ENCODE measurements at places on chromosomes 2 and 18.

GRCh38 chr2:168183308-168183997 lies 63.9 kb downstream of the STK39 start:
- DNase-seq, result no peak

DNA sequence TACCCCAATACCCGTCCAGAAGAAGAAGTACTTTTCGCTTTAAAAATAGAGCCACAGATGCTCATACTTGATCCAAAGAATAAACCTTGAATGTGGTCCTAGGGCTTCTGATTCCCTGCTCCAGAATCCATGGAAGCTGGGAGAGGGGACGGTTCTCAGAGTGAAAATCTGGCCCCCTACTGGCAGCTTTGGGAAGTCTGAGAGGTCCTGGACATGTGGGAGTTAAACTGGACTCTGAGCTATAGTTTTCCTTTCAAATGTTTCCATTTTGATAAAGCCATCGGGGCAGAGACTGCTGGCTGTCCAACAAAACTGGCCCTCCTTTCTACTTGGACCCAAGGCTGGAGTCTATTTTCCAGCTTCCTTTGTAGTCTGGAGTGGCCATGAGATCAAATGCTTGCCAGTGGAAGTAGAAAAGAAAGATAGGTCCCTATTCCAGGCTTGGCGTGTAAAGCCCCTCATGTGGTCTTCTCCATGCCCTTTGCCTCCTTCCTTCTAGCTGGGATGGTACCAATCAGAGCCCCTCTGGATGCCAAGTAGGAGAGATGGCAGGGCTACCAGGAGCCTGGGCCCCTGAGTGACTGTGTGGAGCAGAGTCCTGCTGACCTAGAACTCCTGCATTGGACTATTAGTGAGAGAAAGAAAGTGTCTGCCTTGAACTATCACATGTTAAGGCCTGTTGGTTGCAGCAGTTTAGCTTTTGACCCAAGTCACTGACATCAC lies 37.7 kb upstream of the TBC1D8 start:
- no peak for DNase-seq

DNA sequence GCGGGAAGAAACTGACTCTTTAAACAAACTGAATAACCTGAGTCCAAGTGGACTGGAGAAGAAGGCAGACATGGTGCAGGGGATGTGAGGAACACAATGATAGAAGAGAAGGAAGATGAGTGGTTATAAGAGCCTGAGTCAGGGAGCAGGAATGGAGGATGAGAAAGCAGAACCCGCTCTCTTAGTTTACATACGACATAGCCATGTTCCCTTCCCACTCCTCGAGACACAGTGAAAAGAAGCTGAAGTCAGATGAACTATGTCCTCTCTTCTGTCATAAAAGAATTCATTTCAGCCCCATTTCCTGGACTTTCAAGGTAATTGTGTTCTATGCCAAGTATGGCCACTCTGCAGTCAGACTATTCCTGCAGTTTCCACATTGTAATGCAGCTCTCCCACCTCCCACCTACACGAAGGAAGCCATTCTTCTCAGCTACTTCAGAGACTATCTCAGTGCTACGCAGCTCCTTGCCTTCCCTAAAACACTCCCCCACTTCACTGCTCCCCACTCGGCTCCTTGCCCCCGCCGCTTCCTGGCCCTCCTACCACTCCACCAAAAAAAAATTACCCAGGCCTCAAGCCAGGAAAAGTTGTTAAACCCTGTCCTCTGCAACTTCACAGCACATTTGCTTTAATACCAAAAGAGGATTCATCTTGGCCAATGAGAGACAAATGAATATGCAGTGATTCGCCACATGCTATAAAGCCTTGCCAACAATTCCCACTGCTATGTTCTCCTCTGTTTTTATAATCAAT lies 323.4 kb upstream of the EPHA4 start:
- DNase-seq, result no peak

DNA sequence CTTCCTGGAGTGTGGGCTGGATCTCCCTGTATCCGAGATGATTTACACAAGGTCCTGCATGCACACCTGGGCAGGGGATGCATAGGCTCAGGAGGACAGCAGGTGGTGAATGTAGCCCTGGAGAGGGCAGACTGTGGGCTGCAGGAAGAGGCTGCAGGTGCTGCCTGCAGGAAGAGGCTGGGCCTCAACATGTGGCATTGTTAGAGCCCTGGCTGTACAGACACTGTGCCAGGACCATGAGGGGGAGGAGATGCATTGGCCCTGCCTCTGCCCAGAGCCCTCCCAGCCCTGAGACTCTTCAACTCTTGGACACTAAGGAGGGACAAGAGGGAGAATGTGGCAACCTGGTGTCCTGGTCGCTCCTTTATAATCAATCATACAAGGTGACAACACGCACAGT lies 392.8 kb downstream of the TNS1 start:
- DNase-seq, result no peak

DNA sequence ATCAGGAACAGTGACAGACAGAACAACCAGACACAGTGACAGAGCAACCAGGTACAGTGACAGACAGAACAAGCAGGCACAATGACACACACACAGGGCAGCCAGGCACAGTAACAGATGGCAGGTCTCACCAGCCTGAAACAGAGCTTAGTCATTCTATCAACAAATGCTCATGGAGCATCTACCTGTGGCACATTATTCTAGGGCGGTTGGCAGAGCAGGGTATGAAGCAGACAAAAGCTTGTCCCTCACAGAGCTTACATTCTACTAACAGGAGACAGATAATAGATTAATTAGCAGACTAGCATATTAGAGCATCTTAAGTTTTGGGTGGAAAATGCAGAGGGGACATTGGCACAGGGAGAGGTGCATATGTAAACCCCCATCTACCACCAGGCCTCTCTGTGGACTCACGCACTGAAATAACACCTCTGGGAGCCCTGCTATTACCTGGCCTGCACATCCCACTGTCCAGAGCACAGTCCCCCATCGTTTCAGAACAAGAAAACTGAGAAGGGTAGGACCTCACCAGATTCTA lies 64.1 kb upstream of the RAB6C start:
- no peak for DNase-seq

DNA sequence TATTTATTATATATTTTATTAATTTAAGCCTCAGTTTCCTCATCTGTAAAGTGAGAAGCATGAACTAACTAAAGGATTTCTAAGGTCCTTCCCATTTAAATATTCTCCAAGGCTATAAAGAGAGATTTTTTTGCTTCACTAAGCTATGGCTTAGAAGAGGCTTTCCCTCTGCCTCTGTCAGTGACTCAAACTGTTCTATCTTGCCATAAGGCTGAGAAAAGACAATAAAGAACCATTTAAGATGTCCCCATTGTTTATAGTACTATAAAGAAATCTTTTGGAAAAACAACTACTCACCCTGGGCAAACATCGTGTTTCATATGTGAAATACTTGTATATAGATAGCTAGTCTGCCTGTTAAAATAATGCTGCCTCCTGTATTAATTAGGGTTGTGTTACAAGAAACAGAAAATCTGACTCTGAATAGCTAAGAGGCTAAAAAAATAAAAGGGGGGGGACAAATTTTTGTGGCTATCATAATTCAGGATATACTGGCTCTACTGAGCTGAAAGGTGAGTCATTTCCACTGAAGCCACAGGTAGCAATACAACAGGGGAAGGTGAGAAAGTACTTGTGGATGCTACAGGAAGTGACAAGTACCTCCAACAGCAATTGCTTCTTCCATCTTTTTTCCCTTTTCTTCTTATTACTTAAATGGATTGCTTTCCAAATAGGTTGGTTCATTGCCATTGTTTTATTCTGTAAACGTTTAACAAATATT lies 25.4 kb downstream of the EPHA4 start:
- no peak for DNase-seq

DNA sequence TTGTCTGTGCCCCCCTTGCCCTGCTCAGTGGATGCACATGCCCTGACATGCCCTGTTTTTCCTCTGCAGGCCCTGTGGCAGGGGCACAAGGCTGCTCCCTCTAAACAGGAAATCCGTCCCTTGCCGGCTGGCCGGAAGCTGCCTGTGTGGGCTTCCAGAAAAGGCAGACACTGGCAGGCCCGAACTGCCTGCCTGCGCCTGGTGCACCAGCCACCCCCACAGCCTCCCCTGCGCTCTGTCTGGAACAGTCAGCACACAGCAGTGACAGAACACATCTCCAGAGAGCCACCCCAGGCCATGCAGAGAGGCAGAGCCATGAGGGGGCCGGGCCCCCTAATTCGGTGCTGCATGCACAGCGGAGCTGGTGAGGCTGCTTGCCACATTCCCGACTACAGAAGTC lies 33.5 kb downstream of the LOXHD1 start:
- peak; percentile 35 for DNase-seq

GRCh38 chr18:48545757-48546321 lies 7.0 kb downstream of the CTIF start:
- DNase-seq, result no peak

DNA sequence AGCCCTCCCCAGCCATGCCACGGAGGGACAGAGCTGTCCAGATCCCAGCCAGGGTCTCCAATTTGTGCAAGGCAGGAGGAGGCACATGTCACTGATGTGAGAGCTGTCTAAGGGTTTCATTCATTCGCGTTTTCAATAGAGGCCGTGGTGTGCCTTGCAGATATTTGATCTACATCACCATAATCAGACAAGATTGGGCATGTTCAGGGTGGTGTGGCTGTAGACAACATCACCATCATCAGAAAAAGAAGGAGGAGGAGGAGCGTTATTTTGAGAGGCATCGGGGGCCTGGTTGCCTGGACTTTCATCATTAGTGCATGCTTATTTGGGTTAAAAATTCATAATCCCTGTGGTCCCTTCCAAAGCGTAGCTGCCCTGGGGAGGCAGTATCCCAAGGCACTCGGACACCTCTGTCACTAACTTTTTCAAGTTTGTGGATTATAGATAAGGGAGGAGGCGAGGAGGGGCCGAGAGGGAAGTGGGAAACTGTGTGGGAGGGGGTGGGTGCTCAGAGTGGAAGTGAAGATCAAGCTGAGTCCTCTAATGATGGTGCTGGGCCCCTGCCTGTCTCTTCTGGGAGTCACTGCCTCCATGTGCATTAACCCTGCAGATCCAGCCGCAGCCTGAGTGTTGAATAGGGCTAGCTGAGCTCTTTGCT lies 194.1 kb downstream of the CTIF start:
- DNase-seq, result no peak

DNA sequence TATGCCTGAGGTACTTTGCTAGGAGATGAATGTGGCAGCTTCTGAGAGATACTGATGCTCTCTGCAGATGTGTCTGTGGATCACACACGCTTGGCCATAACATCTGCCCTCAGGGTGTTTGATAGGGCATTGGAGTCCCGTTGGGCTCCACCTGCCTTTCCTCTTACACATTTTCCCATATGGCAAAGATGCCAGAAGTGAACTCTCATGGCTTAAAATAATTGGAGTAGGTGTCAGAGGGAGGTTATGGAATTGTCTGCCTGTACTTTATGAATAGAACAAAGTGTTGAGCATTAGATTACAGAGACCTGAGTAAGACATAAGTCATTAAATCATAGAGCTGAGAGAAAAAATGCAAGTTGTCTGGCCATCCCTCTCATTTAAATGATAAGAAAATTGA lies 75.3 kb upstream of the PNPT1 start:
- no peak for DNase-seq

- DNase-seq, result no peak
These were observed 27.3 kb downstream of the DGKD start for GRCh38 chr2:233381638-233381995.

GRCh38 chr2:95359031-95359430 lies 43.5 kb upstream of the FAHD2A start:
- DNase-seq, result no peak

- DNase-seq, result no peak
These were observed 94.4 kb upstream of the ASAP2 start for GRCh38 chr2:9112079-9112721.

GRCh38 chr2:36423172-36423571 lies 67.6 kb downstream of the CRIM1 start:
- no peak for DNase-seq

- DNase-seq, result no peak
These were observed 409.9 kb upstream of the NRXN1 start for GRCh38 chr2:51441786-51442185.

DNA sequence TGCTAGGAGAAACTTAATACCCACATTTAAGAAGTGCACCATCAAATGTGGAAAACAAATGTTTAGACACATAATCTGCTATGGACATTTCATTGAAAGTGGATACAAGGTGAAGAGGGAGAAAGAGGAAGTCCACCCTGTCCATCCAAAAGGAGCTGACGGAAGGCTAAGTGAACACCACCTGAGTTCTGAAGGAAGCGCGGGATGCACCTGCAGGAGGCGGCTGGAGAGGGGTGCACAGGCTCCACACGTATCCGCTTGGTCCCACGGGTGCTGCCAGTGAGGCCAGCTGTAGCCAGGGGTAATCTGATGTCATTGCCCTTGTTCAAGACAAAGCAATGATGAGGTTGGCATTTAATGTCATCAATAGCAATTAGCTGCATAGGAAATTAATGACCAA lies 75.9 kb upstream of the TMEM18 start:
- no peak for DNase-seq

- DNase-seq, result no peak
These were observed 144.3 kb upstream of the SERTAD2 start for GRCh38 chr2:64797881-64798575.

- no peak for DNase-seq
These were observed 66.9 kb downstream of the OXER1 start for GRCh38 chr2:42696987-42697386.

- DNase-seq, result no peak
These were observed 42.9 kb upstream of the EML6 start for GRCh38 chr2:54680397-54681041.

GRCh38 chr18:10927286-10927992 lies 221.9 kb downstream of the PIEZO2 start:
- no peak for DNase-seq

DNA sequence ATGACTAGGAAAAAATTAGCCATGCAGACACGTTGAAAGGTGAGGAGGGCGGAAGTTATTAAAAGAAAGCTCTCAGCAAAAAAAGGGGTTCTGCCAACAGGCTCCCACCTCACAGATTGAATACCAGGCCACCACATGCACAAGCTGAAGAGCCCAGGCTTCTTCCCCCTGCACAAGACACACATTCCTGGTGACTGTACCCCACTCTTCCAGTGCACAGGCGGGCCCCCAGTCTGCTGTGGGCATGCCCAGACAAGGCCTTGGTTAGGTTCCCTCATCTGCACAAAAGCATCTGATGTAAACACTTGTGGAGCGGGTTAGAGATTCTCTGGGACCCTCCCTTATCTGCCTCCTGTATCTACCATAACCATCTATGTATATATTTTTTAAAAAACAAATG lies 81.7 kb downstream of the AGPS start:
- DNase-seq, result no peak

DNA sequence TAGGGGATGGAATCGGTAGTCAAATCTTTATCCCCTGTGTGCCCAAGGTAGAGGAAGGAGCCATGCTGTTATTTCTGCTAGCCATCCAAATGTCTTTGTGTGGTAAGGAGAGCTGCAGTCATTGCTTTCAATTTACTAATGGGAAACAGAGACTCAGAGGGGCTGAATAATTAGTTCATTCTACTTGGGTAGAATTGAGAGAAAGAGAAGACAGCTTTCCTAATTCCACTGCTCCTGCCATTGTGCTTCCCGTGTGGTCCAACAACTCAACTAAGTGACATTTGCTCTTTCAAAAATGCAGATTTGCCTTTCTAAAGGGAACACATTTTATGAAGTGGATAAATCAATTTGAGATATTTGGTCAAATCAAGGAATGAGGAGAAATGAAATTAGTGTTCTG lies 136.1 kb downstream of the AQP4 start:
- DNase-seq, result no peak

GRCh38 chr18:36532815-36533214 lies 235.3 kb downstream of the FHOD3 start:
- no peak for DNase-seq

Data from CD8-positive, alpha-beta T cell (primary cell).